ENCODE measurements at places on chromosomes 5 and 9. TPM values are rescaled to one million over a fixed set of nuclear protein-coding genes. Genes with fewer than 3 reads are reported as not detected.

DNA sequence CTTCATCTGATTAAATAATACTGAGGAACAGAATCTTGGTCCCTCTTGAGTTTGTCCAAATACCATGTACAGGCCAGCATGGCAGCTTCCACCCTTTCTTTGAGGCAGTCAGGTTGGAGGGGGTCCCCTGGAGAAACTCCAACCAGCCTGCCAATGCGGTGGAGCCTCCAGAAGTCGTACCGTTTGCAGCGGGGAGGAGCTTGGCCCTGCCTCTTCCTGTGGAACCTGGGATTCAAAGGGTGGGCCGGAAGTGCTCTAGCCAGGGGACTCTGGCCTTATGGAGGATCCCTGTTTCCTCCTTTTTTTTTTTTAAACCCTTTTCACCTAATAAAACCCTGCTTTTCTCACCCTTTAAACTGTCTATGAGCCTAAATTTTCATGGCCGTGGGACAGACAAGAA, 216.3 kb upstream of the ZNF608 start:
- no peak for DNase-seq

GRCh38 chr5:96509721-96510350, 76.8 kb upstream of the PCSK1 start:
- peak; percentile 79 for DNase-seq

- DNase-seq, result no peak
Observed at GRCh38 chr5:88142636-88142885, 126.1 kb downstream of the TMEM161B start.

DNA sequence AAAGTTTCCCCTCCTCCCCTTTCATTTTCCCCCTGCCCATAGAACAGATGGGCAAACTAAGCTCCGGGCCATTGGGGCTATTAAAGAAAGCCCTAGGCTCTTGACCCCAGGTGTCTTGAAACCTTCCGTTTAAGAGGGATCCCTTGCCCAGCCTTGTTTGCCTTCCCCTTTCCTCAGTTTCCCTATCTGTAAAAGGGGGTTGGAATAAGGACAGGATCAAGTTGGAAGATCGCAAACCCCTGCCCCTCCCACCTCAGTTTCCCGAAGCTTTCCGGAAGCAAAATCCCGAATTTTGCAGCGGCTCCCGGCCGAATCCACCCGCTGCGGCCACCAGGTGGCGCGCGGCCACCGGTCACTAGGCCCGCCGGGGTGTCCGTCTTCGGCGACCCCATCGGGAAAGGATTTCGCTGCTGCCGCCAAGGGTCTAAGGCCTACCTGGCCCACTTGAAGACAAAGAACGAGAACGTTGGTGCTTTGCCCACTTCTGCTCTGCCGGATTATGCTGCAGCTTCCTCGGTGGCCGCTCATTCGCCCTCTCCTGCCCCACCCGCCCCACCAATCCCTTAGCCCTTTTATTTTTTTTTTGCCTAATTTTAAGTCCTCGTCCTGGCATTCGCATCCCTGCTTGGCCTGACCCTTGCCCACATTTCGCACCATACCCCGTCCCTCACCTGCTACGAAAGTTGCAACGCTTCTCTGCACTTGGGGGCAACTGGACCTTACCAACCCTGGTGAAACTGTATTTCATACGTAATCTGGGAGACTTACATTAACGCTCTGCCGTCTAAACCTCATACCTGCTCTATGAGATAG, 962 bp upstream of the NR6A1 start:
- DNase-seq, result peak; percentile 67

DNA sequence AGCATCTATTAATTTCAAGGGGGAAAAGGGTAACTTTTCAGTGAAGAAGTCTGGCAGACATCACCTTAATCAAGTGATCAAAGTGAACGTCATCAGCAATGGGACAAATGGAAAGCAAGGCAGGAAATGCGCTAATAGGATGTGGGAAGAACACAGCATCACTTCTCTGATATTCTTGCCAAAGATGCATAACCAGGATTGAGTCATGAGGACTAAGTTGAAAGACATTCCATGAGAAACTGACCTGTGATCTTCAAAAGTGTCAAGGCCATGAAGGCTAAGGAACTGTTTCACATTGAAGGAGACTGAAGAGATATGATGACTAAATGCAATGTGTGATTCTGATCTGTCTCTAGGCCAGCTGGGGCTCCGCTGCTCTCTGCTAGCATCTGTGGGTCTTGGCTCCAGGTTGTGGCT, 92.9 kb downstream of the NDFIP1 start:
- peak; percentile 93 for DNase-seq

- peak; percentile 94 for DNase-seq
Observed at GRCh38 chr5:96067894-96068614, 106.4 kb upstream of the ELL2 start.

DNA sequence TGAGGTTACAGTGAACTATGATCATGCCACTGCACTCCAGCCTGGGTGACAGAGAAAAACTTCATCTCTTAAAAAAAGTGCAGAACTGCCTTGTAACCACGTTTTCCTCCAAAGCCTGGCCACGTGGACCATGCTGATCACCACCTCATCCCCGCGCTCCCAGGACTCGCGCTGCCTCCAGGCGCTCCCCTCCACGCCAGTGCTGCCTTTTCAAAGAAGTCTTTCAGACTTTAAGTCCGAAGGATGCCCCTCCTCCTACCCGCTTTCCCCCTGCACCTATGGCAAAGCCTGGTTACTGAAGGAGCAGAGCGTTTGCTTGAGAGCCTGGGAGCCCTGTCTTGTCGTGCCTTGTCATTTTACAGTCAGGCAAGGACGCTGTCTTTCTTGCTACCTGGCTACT, 43.8 kb downstream of the HABP4 start:
- DNase-seq, result no peak

GRCh38 chr5:90248640-90249039, 160.9 kb downstream of the CETN3 start:
- DNase-seq, result no peak

DNA sequence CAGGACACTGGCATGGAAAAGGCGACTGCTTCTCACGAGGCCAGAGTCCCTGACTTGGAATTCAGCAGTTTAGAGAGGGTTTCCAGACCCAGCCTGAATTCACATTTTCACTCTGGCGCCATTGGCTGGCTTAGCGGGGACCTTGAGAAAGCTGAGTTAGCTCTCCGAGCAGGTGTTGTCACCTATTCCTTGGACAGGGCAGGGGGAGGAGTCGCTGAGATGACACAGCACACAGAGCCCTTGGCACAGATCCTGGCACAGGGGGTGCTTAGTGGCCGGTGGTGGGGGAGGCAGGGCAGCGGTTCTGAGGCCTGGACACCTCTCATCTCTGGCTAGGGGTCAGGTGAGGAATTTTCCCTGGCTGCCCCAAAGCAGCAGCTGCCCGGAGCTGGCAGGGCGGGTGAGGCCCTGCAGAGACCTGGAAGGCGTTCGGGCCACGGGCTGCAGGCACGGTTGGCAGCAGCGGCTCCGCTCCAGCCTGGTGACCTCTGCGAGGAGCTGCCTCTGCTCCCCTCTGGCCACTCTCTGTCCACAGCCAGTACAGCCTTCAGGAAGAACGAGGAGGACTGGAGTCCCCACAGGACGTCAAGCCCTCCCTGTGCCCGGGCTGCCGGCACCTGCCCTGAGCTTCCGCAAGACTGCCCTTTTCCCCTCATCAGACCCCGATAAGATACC, 72.4 kb upstream of the RAPGEF1 start:
- no peak for DNase-seq

DNA sequence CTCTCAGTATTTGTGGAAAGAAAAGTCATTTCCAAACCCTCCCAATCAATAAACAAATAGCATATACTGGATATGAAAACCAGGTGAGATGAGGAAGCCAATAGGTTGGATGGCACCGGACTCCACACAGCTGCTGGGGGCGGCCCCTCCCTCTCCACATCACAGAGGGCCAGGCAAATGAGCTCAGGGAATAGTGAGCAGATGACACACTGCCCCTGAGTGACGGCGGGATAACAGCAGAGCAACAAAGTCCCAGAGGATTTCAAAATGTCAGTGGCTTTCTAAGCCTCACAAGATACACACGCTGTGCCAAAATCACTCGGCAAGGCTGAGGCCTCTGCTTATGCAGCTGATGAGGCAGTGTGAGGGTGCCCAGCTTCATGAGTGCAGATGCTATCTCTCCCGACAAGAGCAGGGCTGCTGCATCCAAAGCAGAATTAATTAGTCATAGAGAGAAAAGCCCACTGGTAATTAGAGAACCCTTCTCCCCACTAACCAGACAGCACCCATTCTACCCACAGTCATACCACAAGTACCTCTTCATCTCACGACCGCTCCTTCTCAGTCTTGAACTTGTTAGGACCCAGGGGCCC, 235.0 kb upstream of the NFIL3 start:
- DNase-seq, result no peak

SLC9A3 gene
- total RNA-seq, result 1.0 TPM

All from mammary epithelial cell (primary cell).